Right kidney (tissue), 9 donors: ENCODE measurements at places on chromosomes 11 and 22.

DNA sequence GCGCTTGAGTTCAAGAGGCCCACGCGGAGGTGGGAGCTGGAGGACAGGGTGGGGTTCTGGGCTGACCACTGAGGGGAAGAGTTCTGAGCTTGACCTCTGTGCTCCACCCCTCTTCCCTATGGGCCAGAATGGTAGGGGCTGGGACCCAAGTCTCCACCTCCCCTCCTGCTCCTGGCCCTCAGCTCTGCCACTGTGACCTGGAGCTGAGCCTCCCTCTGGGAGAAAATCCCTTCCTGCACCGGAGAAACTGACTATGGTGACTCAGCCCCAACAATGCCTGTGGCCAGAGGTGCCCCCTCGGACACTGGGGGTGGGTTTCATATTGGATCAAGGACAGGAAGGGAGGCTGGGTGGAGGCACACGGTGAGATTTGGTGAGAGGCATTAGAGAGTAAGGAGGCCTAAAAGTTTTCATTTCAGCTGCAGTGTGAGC, 23.0 kb downstream of the RELT start:
- no peak for DNase-seq

DNA sequence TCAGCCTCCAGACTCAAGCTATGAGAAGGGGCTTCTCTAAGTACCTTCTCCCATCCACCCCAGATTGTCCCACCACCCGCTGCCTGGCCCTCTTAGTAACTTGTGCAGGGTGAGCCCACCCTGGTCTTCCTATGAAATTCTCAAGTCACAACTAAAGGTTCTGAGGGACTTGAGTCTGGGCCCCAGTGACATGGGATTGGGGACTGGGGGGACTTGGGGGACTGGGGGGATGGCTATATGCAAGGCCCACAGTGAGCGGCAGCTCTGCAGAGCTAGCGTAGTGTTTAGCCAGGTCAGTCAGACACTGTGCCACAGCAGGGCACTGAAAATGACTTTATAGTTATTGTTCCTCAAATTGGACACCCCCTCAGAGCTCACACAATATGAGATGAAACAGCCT, 622.3 kb upstream of the CADM1 start:
- DNase-seq: no peak

GRCh38 chr11:91700854-91701253, 523.8 kb upstream of the FAT3 start:
- no peak for DNase-seq

DNA sequence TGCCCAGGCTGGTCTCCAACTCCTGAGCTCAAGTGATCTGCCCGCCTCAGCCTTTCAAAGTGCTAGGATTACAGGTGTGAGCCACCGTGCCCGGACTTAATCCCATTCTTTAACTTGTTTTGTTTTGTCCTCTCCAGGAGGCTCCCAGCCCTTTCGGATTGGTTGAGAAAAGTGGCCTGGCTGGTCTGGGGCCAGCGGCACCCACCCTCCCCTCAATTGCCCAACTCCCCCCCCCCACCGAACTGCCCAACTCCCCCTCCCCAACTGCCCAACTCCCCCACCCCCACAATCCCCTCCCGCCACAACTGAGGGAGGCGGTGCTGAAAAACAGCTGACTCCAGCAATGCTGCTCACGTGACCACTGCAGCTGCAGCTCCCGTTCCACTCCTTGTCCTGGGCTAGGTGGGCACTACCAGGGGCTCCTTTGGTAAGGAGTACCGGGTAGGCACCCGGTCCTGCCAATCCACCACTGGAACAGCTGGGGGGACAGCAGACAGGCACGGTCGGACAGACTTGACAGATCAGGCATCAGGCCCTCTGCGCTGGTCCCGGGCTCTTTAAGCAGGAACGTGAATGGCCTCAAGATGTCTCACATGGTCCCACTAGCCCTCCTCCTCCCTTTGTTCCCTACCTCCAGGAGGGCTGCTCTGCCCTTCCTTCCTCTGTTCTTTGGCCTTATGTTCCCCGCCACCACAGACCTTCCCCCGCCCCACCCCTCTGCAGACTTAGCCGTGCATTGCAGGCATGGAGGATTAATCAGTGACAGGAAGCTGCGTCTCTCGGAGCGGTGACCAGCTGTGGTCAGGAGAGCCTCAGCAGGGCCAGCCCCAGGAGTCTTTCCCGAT, at the start of gene TCN2:
TCN2 (plus strand) TSS at position 720 of the 845 bp plus-strand sequence. CDS start 158 bp downstream, outside the sequence.
- DNase-seq: peak; percentile 85

DNA sequence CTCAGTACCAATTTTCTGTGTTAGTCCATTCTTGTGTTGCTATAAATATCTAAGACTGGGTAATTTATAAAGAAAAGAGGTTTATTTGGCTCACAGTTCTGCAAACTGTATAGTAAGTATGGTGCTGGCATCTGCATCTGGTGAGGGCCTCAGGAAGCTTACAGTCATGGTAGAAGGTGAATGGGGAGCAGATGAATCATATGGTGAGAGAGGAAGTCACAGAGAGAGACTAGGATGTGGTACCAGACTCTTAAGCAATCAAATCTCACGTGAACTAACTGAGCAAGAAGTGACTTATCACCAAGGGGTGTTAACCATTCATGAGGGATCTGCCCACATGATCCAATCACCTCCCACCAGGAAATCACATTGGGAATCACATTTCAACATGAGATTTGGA, 60.8 kb upstream of the ZBED5 start:
- no peak for DNase-seq
